Stimulated activated CD4-positive, alpha-beta T cell treated with anti-CD3 and anti-CD28 coated beads, TNF-alpha, amount 100 ng/mL, for 1 hour (primary cell): ENCODE measurements at places on chromosomes 16 and 17.
A peak's percentile ranks its signal among the peaks of the same experiment; 100 is the strongest.

DNA sequence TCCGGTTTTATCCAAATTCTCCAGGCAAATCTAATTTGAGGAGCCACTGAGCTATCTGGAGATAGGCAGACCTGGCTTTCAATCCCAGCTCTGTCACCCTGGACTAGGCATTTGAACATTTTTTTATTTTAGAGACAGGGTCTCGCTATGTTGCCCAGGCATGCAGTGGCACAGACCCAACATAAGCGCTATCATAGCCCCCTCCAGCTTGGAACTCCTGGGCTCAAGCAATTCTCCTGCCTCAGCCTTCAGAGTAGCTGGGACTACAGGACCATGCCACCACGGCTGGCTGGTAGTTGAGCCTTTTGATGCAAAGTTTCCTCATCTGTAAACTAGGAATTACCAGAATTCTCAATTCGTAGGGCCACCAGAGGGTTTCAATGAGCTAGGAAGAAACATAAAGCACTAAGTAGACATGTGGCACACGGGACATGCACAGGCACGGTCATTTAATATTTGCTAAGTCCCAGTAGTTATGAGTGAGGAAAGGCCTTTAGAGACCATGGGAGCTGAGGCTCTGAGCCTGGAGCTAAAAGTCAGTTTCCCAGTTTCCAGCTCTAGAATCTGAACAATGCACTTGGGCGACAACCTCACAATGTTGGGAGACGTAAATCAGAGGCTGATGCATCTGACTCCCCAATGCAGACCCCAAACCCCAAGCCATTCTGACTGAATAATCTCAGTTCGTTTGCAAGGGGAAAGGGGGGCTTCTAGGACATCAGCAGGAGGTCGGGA lies 1.1 kb downstream of the ELOB start:
- DNase-seq = no peak

- no peak for DNase-seq
Measured at GRCh38 chr16:1746693-1747195, 24.6 kb downstream of the NME3 start.

GRCh38 chr16:88030498-88030897 lies 79.3 kb downstream of the BANP start:
- no peak for DNase-seq

DNA sequence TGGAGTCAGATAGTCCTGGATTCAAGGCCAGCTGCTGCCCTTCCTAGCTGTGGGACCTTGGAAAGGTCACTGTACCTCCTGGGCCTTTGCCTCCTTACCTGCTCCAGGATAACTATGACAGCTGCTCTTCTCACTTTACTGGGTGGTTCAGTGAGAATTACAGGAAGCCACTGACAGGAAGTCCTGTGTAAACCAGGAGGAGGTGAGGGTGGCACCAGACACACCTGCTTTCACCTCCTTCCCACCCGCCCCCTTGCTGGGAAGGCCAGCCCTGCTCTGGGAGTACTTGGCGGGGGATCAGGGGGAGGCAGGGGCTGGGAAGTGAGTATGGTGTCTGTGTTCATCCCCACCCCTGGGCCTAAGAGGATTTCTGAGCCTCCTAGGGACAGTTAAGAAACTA lies 42.6 kb downstream of the CPNE2 start:
- no peak for DNase-seq

GRCh38 chr17:38867968-38868816 lies 1.7 kb upstream of the LASP1 start:
- no peak for DNase-seq

GRCh38 chr16:4322121-4323052 lies 6.5 kb downstream of the GLIS2 start:
- no peak for DNase-seq

GRCh38 chr17:77196251-77196650 lies 55.5 kb downstream of the SEC14L1 start:
- DNase-seq = no peak

GRCh38 chr16:57805176-57805575 lies 2.9 kb upstream of the KIFC3 start:
- no peak for DNase-seq

DNA sequence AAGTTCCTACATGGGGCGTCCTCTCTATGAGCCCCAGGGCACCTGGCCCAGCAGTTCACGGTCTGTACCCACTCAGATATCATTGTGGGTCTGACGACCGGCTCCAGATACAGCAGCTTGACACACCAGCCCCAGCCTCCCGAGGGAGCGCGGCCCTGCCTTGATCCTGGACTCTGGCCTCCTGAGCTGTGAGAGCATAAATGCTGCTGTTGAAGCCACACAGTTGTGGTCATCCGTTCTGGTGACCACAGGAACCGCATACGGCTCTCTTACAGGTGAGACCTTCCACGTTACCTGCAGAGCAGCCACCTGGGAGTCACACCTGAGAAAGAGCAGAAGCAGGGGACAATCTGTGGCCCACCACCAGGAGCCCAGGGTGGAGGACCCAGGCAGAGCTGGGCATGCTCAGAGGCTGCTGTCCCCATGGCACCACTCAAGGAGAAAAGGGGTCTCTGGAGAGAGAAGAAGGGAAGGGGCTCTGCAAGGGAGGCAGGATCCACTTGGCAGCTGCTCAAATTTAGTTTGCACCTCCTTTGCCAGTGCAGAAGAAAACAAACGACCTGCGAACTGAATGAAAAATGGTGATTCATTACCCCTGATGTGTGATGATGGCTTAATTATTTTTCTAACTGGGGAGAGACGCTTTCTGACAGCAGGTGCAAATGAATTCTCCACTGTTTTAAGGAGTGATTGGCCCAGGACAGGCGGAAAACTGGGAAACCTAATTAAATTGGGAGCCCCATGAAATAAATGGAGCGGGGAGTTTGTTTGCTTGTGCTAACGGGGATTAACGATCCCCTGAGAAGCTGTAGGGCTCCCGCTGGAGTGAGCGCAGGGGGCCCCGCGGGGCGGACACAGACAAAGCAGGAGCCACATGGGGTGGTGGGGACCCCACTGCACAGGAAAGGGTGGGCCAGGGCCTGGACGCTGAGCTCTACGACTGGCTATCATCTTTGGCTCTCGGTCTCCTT lies 208.9 kb downstream of the RBFOX3 start:
- no peak for DNase-seq

GRCh38 chr16:23975293-23975692 lies 139.5 kb downstream of the PRKCB start:
- DNase-seq = no peak

GRCh38 chr16:51549836-51550235 lies 398.8 kb upstream of the SALL1 start:
- no peak for DNase-seq

- peak; percentile 73 for DNase-seq
Measured at GRCh38 chr16:88743693-88744576, 37.6 kb downstream of the CTU2 start.

GRCh38 chr17:31248986-31249834 lies 47.8 kb downstream of the OMG start:
- DNase-seq = no peak

GRCh38 chr17:2965621-2966595 lies 97.5 kb downstream of the OR1D5 start:
- no peak for DNase-seq

DNA sequence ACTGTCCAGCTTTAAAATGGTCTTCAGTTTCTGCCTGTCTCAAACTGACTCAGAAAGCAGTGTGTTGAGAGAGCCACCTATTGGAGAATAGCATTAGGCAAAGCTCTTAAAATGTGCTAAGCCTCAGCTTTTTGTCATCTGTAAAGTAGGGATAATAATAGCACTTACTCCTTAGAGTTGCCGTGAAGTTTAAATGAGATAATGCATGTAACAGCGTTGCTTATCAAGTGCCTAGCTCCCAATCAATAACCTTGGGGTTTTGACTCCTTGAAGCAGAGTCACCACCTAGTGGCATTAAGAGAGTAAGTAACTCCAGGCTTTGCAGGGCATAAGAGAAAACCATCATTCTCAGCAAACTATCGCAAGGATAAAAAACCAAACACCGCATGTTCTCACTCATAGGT lies 163.3 kb downstream of the HS3ST2 start:
- DNase-seq = no peak

- no peak for DNase-seq
Measured at GRCh38 chr17:57587193-57587969, 157.7 kb downstream of the CCDC182 start.

- no peak for DNase-seq
Measured at GRCh38 chr17:81526662-81527571, 1.3 kb upstream of the FSCN2 start.

DNA sequence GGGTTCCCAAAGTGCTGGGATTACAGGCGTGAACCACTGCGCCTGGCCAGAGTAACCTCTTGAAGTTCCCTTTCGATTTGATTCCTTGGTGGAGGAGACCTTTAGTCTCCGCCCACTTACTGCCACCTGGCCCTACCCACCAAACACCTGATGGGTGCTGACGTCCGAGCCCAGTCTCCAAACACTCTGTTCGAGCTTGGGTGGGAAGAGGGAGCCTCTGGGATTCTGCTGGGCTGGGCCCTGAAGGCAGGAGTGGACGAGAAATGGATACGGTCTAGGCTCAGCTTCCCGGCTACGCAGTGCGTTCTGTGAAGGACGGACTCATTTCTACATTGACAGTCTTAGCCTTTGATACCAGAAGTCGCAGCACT lies 870 bp upstream of the ITGA3 start:
- DNase-seq = no peak

DNA sequence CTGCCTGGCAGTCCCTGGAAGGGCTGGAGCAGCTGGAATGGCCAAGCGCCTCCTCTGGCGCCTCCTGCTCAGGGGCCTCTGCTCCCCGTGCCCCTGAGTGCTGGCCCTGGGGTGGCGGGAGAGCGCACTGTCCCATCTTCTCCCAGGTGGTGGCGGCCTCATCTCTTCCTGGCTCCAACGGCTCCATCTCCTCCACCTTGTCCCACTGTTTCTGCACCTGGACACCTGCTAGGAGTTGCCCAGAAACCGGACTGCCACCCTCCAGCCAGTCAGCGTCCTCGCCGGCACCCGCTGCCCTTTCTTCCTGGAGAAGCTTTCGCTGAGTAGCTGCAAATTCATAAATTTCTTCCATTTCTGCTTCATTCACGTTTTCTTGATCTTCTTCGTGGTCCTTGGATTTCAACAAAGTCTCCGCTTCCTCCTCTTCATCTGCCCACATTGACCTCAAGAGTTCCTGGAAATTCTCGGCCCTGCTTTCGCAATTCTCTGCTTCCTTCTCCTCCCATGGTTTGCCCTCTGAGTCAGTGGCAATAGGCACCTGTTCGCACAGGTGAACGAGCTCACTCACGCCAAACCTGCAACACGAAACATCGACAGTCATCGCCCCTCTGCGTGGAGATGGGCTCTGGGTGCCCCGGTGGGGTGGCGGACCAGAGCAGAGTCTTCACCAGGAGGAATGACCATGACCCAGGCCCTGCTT lies 13.7 kb upstream of the NLRC3 start:
- DNase-seq = no peak

- no peak for DNase-seq
Measured at GRCh38 chr16:14111713-14112538, 40.8 kb downstream of the MRTFB start.

- no peak for DNase-seq
Measured at GRCh38 chr17:43587647-43588046, 41.5 kb upstream of the ETV4 start.

DNA sequence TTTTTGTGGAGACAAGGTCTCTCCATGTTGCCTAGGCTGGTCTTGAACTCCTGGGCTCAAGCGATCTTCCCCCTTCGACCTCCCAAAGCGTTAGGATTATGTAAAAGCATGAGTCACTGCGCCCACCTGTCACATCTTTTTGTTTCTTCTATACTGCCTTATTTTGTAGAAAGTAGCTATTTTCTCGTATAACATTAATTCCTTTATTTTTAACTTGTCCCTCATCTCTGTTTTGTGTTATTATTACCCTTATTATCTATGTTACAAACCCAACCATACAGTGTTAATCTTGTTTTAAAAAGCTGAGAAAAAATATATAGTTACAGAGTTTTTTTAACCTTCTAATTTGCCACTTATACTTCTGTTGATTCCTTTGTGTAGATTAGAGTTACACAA lies 1.4 kb upstream of the TXNDC11 start:
- DNase-seq = no peak

GRCh38 chr17:45294506-45294905 lies 22.3 kb downstream of the MAP3K14 start:
- no peak for DNase-seq

DNA sequence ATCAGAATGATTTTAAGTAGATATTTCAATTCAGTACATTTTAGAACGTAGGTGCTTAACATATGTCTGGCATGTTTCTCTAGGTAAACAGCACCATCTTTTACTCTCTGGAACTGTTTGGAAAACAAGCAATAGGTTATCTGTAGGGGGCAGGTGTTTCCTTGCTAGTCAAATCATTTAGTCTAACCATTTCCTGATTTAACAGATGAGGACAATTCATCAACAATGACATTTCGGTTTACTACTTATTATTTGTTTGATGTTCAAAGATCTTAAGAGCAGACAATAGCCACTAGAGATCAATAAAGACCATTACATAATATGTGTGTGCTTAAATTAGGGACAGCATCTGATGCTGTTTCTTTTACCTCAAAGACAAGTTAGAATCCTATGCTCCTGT lies 173.1 kb downstream of the CEP112 start:
- no peak for DNase-seq

- no peak for DNase-seq
Measured at GRCh38 chr17:2957631-2958286, 105.6 kb downstream of the OR1D5 start.

GRCh38 chr16:54932737-54933254 lies 2.1 kb downstream of the IRX5 start:
- no peak for DNase-seq

DNA sequence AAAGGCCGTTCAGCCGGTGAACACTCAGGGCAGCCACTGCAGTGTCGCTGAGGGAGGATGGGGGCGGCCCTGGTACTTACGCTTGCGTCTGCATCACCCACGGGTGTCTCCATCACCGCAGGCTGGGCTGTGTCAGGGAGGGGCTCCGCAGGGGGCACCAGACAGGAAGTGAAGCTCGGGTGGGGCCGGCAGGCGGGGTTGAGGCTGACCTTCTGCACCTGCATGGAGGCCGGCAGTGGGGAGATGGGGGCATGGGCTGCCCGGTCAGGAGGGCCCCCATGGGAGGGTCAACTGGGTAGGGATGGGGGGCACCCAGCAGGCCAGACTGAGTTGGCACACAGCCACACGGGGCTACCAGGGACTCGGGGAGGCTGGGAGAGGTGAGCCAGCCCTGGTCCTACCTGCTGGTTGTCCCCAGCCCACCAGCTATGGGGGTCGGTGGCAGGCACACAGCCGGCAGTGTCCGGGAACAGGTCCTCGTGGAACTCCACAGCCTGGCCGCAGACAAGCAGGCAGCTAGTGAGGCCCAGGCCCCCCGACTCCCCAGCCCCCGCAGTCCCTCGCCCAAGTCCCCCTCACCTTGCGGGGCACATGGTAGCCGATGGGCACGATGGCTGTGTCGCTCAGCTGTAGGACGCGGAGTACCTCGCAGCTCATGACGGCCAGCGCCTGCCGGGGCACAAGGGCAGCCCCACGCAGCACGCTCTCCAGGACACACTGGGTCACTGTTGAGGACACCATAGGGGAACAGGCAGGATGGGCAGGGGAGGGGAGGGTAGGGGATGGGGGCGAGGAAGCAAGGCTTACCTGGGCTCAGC lies 7.2 kb upstream of the VASN start:
- no peak for DNase-seq
